ENCODE measurements at places on chromosomes 7 and 10. TPM values are rescaled to one million over a fixed set of nuclear protein-coding genes. Genes with fewer than 3 reads are reported as not detected.

- no peaks in the 10 kb centered on the region for H3K4me1 ChIP-seq
- no peaks in the 10 kb centered on the region for H3K27me3 ChIP-seq
- no peak overlapping the region for H3K4me3 ChIP-seq
- peaks cover 80% of the 10 kb centered on the region for H3K36me3 ChIP-seq
Measured at GRCh38 chr10:124995605-124996004, 53.7 kb downstream of the ZRANB1 start.

GRCh38 chr7:140322759-140323158, 75.6 kb downstream of the SLC37A3 start:
- H3K27ac ChIP-seq, result no peak overlapping the region
- H3K36me3 ChIP-seq, result no peaks in the 10 kb centered on the region
- DNase-seq, result no peak
- H3K27me3 ChIP-seq, result no peaks in the 10 kb centered on the region
- H3K4me1 ChIP-seq, result no peaks in the 10 kb centered on the region
- no peak overlapping the region for H3K4me3 ChIP-seq

GRCh38 chr7:20647908-20648776, 32.7 kb downstream of the ABCB5 start:
- peaks cover 60% of the 10 kb centered on the region for H3K27me3 ChIP-seq
- 0 out of 2 replicates have a peak overlapping the region, but pooled peaks have one; percentile 5 for H3K4me3 ChIP-seq
- no peak overlapping the region for H3K27ac ChIP-seq
- no peaks in the 10 kb centered on the region for H3K36me3 ChIP-seq
- DNase-seq, result peak; percentile 65

GRCh38 chr10:26468291-26468690, 30.1 kb downstream of the APBB1IP start:
- H3K4me1 ChIP-seq, result peaks cover 3% of the 10 kb centered on the region
- no peaks in the 10 kb centered on the region for H3K27me3 ChIP-seq
- DNase-seq, result no peak
- H3K36me3 ChIP-seq, result no peaks in the 10 kb centered on the region
- no peak overlapping the region for H3K4me3 ChIP-seq
- H3K27ac ChIP-seq, result no peak overlapping the region

GRCh38 chr7:120215654-120216053, 57.3 kb upstream of the KCND2 start:
- H3K27ac ChIP-seq, result no peak overlapping the region
- peaks cover 3% of the 10 kb centered on the region for H3K36me3 ChIP-seq
- no peaks in the 10 kb centered on the region for H3K27me3 ChIP-seq
- no peak overlapping the region for H3K4me3 ChIP-seq
- no peaks in the 10 kb centered on the region for H3K4me1 ChIP-seq

DNA sequence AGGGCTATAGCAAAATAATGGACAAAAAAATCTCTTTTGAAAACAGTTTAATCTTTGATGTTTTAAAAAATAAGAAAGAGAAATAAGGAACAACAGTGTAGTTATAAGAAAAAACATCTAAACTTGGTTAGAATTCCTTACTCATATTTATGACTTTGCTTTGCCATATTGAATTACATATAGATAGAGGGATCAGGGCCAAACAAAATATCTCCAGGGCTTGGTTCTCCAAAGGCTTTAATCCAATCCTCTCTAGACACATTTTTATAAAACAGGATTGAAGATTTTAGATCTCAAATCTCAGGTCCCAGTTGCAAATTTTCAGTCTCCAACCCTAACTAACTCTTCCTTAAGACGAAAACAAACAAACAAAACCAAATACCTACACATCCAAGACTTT, 72.6 kb upstream of the RHOBTB1 start:
- H3K4me1 ChIP-seq, result no peaks in the 10 kb centered on the region
- H3K36me3 ChIP-seq, result no peaks in the 10 kb centered on the region
- H3K27ac ChIP-seq, result no peak overlapping the region
- H3K27me3 ChIP-seq, result no peaks in the 10 kb centered on the region

DNA sequence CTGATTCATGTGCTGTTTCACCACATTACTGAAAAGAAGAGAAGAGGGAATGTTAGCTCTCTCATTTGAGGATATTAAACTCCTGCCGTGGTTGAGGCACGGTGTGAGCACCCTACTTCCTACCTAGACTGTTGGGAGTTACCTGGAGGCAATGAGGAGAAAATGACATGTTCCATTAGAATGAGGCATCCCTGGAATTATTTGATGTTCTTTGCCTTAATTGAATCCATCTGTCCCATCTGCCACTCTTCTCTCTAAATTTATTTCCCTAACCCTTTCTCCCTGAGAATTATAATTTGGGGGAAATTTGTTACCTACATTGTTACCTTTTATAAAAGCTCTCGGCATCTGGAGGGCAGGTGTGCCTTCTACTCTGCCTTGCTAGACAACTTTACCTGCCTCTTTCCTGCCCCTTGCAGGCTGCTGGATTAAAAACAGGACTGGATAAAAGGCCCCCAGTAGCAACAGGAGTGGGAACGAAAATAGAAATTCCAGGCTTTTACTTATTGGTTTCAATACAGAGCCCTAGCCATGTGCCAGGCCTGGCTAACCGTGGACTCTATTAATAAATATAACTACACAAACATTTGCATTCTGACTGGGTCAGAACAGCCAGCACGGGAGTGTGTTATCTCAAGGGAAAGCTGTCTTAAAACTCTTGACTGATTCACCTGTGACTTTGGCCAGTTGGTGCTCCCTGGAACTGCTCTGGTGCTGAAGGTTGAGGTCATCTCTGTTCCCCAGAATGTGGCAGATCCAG, 4.4 kb upstream of the ATXN7L1 start:
- H3K27me3 ChIP-seq, result peaks cover 10% of the 10 kb centered on the region
- peak overlapping the region; percentile 82 for H3K27ac ChIP-seq
- peaks cover 22% of the 10 kb centered on the region for H3K36me3 ChIP-seq
- DNase-seq, result no peak
- H3K4me1 ChIP-seq, result peaks cover 58% of the 10 kb centered on the region

DNA sequence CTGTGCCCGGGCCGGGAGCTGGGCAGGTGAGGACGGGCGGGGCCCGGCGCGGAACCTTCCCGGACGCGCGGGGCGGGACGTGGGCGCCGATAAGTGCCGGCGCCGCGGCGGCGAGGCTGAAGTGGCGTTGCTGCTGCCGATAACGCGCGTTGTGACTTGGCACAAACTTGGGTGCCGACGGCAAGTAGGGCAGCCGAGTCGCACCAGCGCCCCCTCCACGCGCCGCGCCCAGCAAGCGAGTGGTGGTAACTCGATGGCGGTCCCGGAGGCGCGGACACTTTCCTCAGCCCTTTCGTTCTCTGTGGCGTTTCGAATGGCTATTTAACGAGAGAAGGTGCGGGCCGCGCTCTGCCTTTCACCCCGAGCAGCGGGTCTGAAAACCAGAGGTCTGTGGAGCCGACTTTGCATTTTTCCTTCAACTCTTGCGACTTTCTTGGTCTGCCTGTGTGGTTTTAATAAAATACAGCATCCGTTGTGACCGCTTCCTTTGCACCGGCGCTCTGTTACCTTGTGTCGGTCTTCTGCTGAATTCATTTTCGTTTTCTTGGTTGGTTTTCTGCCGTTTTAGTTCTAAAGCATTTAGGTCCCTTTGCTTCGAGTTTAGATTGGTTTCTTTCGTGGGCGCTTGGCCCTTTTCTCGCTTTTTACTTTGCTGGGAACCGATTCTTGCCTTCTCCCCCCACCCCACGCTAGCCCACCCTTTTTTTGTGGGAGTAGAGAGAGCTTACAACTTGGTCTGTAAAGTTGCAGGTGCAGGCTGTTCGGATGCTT, 701 bp downstream of the STK17A start:
- no peak overlapping the region for H3K27ac ChIP-seq
- peaks cover 8% of the 10 kb centered on the region for H3K27me3 ChIP-seq
- H3K4me1 ChIP-seq, result peaks cover 38% of the 10 kb centered on the region
- peak overlapping the region; percentile 85 for H3K4me3 ChIP-seq

DNA sequence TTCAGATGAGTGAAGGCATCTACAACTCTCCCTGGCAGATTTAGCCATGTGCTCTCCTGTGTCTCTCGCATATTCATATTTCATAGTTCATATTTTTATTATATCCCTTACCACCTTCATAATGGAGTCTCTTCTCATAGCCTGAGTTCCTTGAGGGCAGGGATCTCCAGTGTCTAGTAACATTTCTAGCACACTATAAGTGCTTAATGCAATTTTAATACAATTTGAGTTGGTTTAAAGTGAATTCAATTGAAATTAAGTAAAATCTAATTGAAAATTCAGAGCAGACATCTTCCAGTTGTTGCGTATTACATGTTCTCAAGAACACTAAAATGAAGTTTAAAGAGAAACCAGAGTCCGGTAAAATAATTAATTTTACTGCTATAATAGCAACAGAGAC, 163.6 kb upstream of the GNAI1 start:
- no peaks in the 10 kb centered on the region for H3K36me3 ChIP-seq
- H3K27ac ChIP-seq, result no peak overlapping the region
- DNase-seq, result no peak
- H3K4me1 ChIP-seq, result peaks cover 9% of the 10 kb centered on the region
- no peak overlapping the region for H3K4me3 ChIP-seq

DNA sequence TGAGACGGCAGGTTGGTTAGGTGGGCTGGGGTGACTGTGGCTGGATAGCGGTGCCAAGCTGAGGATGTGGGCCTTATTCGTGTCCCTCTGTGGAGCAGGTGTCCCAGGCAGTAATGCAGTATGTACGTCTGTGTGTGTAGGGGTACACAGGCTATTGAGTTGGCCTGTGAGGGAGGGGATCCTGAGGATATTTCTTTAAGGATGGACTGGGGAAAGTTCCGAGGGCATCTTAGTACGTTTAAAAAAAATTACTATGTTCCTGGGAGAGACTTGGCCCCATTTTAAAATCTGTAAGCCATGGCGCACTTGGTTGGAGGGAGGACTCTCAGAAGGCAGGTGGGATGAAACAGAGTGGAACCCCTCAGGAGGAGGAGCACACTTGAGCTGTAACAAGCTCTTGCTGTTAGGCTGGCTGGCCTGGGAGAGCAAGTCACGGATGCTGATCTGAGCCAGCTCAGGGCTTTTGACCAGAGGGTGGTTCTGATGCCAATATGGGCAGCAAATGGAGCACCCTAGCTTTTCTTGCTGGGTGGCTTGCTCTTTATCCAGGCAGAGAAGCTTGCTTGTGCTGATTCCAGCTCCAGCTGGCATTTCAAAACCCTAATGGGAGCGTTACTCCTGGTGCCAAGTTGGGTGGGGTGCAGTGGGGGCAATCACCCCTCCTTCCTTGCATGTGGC, 765 bp downstream of the WBP1L start:
- peaks cover 38% of the 10 kb centered on the region for H3K4me1 ChIP-seq
- peak overlapping the region; percentile 98 for H3K4me3 ChIP-seq
- DNase-seq, result no peak
- H3K36me3 ChIP-seq, result no peaks in the 10 kb centered on the region
- H3K27me3 ChIP-seq, result peaks cover 12% of the 10 kb centered on the region

DNA sequence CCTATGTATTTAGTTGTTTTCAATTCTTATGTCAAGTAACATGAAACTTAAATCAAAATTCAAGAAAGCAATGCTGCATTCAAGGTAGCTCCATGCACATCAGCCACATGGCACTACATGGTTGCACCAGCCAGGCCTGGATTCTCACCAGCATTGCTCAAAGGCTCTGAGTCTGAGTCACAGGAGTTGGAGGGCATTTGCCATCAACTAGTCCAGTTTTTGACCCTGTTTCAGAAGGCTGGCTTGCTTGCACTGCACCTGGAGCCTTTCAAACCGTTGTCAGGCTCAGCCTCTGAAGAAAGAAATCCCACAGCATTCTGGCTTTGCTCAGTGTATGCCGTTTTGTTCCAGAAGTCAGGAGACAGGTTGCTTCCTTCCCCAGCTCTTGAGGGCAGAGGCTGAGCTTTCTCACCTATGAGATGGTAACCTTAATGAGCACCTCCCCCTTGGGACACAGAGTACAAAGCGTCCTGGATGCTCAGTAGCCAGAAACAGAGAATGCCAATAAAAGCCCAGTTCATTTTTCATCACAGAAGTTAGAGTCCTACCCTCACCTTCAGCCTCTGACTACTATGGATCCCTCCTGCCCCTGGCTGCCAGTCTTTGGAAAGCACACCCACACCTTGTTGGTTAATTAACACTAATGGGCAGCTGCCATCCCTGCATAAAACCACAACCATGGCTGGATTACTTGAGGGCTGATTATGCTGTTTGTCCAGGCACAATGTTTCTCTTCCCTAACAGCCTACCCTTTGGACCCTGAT, 288.4 kb upstream of the LRRTM3 start:
- H3K4me3 ChIP-seq, result no peak overlapping the region
- H3K27ac ChIP-seq, result no peak overlapping the region
- peaks cover 13% of the 10 kb centered on the region for H3K4me1 ChIP-seq
- H3K27me3 ChIP-seq, result no peaks in the 10 kb centered on the region
- no peak for DNase-seq
- H3K36me3 ChIP-seq, result no peaks in the 10 kb centered on the region

DNA sequence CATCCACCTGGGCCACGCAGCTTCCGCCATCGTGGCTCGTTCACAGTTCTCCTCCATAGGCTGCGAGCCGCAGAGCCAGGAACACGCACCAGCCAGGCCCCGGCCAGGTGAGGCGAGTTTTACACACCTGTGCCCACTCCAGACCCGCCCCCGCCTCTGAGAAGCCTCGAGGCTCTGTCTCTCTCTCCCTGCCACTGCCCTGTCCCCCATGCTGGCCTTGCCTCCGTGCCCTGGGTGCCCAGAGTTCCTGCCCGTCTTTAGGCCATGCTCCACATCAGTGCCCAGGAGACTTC, 142.2 kb downstream of the SLIT1 start:
- no peaks in the 10 kb centered on the region for H3K27me3 ChIP-seq
- H3K27ac ChIP-seq, result no peak overlapping the region
- no peaks in the 10 kb centered on the region for H3K36me3 ChIP-seq
- peaks cover 7% of the 10 kb centered on the region for H3K4me1 ChIP-seq

GRCh38 chr10:93554760-93555432, 11.6 kb upstream of the FFAR4 start:
- H3K27ac ChIP-seq, result no peak overlapping the region
- H3K4me3 ChIP-seq, result 0 out of 2 replicates have a peak overlapping the region, but pooled peaks have one; percentile 0
- no peaks in the 10 kb centered on the region for H3K36me3 ChIP-seq
- H3K4me1 ChIP-seq, result peaks cover 11% of the 10 kb centered on the region

DNA sequence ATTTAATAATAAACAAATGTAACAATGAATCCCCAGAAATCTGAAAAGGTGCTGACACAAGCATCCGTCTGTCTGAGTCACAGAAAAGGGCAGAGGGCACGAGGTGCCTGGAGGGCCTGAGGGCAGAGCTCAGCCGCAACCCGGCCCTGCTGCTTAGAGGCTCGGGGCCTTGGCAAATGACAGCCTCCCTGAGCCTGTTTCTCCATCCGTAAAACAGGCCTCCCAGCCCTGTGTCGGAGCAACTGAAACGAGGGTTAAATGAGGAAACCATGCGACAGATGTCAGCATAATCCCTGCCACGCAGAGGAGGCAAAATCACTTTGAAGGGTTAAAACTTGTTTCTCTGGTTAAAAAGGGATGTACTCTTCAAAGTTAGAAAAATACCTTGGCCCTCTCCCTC, 24.9 kb downstream of the NUDT1 start:
- H3K27me3 ChIP-seq, result no peaks in the 10 kb centered on the region
- no peak for DNase-seq
- no peak overlapping the region for H3K27ac ChIP-seq
- H3K4me1 ChIP-seq, result peaks cover 19% of the 10 kb centered on the region
- H3K4me3 ChIP-seq, result no peak overlapping the region
- peaks cover 28% of the 10 kb centered on the region for H3K36me3 ChIP-seq

GRCh38 chr10:82949816-82950575, 1075.0 kb downstream of the NRG3 start:
- H3K36me3 ChIP-seq, result peaks cover 7% of the 10 kb centered on the region
- H3K4me1 ChIP-seq, result no peaks in the 10 kb centered on the region
- H3K4me3 ChIP-seq, result no peak overlapping the region
- H3K27me3 ChIP-seq, result no peaks in the 10 kb centered on the region
- no peak overlapping the region for H3K27ac ChIP-seq
- DNase-seq, result no peak

- H3K4me1 ChIP-seq, result no peaks in the 10 kb centered on the region
- H3K4me3 ChIP-seq, result no peak overlapping the region
- no peak for DNase-seq
- H3K36me3 ChIP-seq, result no peaks in the 10 kb centered on the region
- H3K27me3 ChIP-seq, result no peaks in the 10 kb centered on the region
Measured at GRCh38 chr7:117472335-117472734, 7.5 kb upstream of the CFTR start.

DKK1 gene
- total RNA-seq, result 0.78 TPM

CLDN4 gene
- 32.0 TPM for total RNA-seq

CYP2C9 gene
- 0.32 TPM for total RNA-seq

PAX4 gene
- total RNA-seq, result not detected

LDB3 gene
- 0.96 TPM for total RNA-seq

Data from WTC11 (cell line).